Bone marrow (tissue), 2 donors: ENCODE measurements at places on chromosomes 2 and 18.

DNA sequence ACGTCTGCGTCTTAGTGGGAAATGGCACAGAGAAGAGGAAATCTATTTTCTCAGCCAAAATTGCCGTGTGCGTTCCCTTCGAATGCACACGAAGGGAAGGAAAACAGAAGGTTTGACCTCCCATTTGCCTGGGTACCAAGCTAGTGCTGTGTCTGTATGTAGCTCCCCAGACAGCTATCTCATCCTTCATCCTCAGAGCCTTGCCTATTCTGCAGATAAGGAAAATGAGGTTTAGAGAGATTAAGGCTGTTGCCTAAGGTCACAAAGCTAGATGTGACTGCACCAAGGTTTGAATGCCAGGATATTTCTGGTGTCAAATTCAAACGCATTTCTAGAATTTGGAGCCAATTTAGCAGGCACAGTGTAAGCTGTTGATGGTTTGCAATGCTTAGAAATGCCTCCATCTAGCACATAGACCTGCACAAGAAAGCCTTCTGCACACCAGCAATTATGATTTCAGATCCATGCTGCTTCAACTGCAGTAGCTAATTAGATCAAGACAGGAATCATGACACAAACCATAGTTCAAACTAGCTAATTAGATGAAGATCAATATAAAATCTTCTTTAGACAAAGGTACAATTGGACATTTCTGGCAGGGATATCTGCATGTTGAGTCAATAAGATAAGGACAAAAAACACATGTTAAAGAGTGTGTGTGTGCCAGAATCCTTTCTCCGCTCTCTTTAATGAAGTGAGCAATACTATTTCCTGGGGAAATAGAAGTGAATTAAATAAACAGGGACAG is 115.1 kb downstream of the CMPK2 start:
- no peak for DNase-seq

GRCh38 chr2:25286025-25286400 is 55.7 kb downstream of the DNMT3A start:
- DNase-seq = no peak

- DNase-seq = no peak
Measured at GRCh38 chr2:144411473-144411872, 108.4 kb downstream of the ZEB2 start.

GRCh38 chr2:191625016-191625415 is 52.9 kb upstream of the NABP1 start:
- no peak for DNase-seq

- no peak for DNase-seq
Measured at GRCh38 chr2:145416640-145417039, 896.7 kb upstream of the ZEB2 start.

DNA sequence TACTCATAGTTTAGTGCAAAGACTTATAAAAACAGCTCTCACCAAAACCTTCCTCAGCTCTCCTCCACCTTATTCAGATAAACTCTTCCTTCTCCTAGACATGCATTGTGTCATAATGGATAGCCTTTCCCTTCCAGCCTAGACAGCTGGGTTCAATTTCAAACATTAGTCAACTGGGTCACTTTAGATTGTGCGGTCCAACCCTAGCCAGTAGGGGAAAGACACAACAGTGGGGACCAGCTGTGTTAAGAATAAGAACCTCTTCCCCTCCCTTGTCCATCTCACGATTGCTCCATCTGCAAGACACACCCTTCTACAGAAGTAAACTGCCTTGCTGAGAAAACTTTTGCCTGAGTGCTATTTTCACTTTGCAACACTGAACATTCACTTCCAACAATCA is 8.5 kb downstream of the PRPF40A start:
- no peak for DNase-seq

DNA sequence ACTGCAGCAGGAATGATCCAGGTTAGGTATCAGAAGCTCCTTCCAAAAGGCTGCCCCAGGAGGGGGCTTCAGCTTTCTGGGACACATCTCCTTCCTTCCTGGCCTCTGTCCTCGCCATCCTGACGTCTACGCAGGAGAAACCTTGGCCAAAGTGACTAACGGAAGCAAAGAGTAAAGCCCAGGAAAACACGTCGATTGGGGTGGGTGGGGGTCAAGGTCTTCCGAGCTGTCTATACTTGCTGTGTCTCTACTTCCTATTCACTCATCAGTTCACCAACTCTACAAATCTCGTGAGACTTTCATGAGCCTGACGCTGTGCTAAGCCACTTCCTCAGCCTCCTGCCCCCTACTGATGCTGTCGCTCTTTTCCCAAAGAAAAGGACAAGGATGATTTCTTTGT is 212.6 kb downstream of the TNS1 start:
- DNase-seq = no peak

DNA sequence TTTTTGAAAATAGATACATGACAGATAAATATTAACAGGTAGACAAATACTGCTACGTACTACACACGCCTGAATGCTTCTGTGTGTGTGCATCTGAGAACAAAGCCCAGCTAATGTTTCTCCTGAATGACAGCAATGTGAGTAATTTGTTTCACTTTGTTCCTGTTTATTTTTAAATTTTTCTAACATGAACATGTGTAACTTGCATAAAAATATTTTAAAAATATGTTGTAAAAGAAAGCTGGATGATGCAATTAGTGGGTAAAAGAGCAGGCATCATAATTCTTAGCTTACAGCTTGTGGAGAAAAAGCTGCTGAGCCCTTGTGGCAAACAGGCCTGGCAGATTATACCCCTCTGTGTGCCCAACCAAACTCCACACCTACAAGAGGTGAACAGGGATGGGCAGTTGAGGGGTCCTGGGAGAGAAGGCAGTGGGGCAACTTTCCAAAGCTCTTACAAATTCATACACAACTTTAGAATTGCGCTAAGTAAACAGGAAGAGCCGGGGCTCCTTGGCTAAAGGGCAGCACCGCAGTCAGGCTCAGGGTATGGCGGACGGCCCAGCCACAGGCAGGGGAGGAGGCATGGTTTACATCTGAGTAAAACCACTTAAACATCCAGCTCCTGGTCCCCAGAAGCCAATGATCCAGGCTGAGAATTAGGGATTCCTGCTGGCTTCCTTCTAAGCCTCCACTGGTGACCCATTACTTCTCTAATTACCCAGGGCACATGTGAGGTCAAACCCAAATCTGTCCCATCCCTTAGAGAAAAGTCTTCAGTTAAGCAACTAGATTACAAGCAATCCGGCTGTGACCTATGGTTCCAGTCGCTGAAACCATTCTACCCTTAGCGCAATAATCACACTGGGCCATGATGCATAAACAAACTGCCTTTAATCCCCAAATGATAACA is 14.0 kb downstream of the PXDN start:
- no peak for DNase-seq

DNA sequence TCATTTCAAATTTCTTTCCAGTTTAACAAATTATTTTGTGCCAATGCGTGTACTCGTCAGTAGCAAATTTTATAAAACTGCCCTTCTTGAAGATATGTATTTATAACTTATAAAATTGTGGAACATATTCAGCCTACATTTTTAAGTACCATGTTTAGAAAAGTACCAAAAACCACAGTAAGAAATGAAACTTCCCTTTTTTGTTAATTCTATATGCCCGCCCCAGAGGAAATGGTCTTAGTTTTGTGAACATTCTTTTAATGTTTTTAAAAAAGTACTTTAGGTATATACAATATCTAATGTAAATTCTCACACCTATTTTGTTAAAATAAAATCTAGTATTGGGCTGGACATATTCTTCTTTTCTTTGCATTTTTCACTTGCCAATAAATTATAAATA is 1.2 kb downstream of the UGT1A9 start:
- no peak for DNase-seq

DNA sequence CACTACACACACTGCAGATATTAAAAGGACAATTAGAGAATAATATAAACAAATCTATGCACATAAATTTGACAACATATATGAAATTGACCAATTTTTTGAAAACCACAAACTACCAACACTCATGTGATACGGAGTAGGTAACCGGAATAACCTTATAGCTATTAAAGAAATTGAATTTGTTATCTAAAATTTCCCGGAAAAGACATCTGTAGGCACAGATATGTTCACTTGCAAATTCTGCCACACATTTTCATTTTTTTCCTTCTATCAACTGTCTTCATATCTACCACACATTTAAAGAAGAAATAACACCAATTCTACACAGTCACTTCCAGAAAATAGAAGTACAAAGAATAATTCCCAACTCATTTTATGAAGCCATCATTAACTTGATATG is 22.4 kb downstream of the NLRC4 start:
- no peak for DNase-seq
